ENCODE measurements at places on chromosomes 6 and 20. TPM values are rescaled to one million over a fixed set of nuclear protein-coding genes. Genes with fewer than 3 reads are reported as not detected.

EPPIN gene
- polyA plus RNA-seq, result 0.36 TPM

DNA sequence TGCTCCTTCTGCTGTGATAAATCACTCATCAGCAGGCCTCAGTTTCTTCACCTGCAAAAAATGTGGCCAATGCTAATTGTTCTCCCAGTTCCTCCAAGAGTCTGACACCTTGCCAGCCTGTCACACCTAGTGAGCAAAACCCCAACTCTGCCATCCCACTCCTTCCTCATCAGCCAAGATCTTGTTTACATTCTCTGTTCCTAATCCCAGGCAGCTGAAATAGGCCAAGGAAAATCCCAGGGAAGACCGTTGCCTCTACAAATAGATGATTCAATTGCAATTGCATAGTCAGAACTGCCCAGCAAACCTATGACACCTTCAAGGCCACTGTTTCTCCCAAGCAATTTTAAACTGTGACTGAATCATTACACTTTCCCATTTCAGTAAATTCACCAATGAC lies 78.7 kb downstream of the GMDS start:
- DNase-seq, result no peak

- DNase-seq, result no peak
Observed at GRCh38 chr6:147640606-147641005, 132.1 kb downstream of the SAMD5 start.

GRCh38 chr6:112651239-112651638 lies 304.1 kb downstream of the RFPL4B start:
- DNase-seq, result peak; percentile 1

GRCh38 chr20:11849976-11850670 lies 67.6 kb upstream of the BTBD3 start:
- no peak for DNase-seq

GRCh38 chr20:35059110-35059509 lies 33.5 kb downstream of the TRPC4AP start:
- no peak for DNase-seq
